ENCODE measurements at places on chromosomes 6 and 20.

DNA sequence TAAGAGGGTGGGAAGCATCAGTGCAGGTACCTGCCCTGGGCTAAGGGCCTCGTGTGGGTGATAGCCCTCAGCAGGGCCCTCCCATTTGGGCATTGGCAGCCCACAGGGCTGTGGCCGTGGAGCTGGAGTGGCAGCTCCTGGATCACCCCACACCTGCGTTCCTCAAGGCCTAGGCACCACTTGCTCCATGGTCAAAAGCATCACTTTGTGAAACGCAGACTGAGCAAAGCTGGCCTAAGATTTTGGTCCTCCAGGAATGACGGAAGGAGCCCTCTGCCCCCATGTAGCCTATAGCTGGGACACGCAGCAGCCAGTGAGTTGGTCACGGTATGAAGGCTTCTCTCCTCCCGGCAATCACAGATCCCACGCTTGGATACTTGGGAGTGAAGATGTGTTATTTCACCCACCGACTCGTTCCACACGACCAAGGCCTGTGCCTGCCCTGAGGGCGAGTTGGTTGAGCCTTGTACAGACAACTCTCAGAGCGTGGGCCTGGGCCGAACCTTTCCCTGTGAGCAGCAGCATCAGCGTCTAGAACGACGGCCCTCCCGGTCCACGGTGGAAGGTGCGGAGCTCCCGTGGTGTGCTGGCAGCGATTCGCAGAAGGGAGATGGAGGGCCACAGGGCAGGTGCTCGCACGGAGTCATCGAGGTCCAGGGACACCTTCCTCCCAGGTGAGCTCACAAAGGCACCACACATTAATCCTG is 39.7 kb downstream of the THBS2 start:
- no peak for DNase-seq

- DNase-seq, result peak; percentile 55
Measured at GRCh38 chr6:166413491-166413951, 30.8 kb upstream of the MPC1 start.

- no peak for DNase-seq
Measured at GRCh38 chr6:73234733-73235132, 9.4 kb upstream of the KHDC1L start.

GRCh38 chr20:53124075-53124551 is 152.0 kb downstream of the TSHZ2 start:
- peak; percentile 78 for DNase-seq

GRCh38 chr6:16239798-16240123 is 1.4 kb downstream of the GMPR start:
- DNase-seq, result no peak

DNA sequence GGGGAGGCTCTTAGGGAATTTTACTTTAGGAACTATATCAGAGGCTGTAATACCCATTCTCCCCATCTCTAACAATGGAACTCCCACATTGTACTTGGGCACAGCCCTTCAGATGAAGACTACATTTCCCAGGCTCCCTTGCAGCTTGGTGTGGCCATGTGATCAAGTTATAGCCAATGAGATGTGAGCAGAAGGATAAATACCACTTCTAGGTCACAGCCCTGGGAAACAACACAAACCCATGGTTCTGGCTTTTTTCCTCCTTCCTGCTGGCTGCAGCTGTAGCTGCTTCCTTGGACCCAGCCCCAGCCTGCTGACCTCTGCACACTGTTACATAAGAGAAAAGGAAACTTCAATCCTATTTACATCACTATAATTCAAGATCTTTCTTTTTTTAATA is 445.9 kb upstream of the JARID2 start:
- no peak for DNase-seq

- no peak for DNase-seq
Measured at GRCh38 chr6:99364026-99364425, 14.6 kb upstream of the FAXC start.

GRCh38 chr6:84605298-84605697 is 159.1 kb downstream of the TBX18 start:
- no peak for DNase-seq

- DNase-seq, result no peak
Measured at GRCh38 chr20:45088247-45088646, 12.7 kb downstream of the KCNS1 start.

GRCh38 chr6:423799-424345 is 32.3 kb downstream of the IRF4 start:
- no peak for DNase-seq

DNA sequence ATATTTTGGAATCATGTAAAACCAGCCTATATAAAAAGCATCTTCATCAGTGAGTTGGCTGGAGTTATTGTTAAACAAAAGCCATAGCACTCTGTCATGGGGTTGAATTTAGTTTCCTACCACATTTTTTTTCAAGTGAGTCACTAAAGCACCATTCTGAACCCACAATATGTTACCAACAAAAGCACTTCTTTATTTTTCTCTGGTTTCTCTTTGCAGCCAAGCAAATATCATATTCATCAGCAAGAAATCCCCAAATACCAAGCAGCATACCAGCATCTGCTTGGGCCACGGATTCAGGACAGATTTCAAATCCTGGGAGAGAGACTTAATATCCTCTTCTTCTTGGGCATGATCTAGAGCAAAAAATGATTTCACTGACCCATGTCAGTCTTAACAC is 441.4 kb downstream of the BCKDHB start:
- no peak for DNase-seq

DNA sequence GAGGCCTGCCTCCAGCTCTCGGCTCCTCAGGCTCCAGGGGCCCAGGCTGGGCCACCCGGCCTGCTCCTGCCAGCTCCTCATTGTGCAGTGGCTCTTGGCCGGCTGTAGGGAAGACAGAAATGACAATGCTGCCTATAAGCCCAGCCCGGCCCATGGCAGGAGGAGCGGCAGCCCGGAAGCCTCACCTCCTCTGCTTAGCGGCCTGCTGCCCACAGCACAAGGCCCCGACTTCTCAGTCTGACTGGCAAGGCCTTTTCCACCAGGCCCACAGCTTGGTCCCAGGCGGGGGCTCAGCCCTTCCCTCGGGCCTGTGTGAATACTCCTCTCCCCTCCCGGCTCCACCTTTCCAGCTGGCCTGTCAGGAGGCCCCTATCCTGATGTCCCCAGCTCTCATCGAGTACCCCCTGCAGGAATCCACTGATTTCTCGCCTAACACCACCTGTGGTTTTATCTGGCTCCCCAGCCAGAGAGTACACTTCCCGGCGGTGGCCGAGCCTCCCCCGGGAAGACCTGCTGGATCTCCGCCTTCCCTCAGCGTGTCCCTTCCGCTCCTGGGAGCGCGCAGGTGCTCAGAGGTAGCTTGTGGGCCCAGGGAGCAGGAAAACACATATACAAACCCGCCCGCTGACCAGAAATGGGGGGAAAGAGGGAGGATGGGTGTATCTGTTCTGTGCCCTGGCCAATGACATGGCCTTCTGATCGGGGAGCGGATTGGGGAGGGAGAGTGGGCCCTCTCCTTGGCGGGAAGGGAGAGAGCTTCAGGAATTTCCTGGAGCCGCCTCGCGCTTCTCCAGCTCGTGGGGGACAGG is 963 bp downstream of the DDRGK1 start:
- no peak for DNase-seq

GRCh38 chr6:162940426-162940825 is 212.7 kb downstream of the PACRG start:
- no peak for DNase-seq

DNA sequence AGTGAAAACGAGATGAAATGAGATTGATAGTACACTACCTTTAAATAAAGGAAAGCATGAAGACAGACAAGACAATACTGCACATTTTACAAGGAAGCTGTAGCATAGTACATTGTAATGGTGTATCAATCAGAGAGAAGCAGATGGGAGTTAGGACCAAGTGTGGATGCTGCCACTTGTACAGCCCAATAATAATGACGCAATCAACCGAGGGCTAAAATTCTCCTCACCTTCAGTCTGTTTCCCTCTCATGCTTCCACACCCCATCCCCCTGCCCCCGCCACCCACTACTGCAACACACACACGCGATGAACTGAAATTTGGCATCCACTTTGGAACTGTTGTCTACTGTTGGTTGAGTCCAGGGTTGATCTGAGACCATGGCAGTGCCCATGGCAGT is 12.4 kb upstream of the HDGFL1 start:
- no peak for DNase-seq

DNA sequence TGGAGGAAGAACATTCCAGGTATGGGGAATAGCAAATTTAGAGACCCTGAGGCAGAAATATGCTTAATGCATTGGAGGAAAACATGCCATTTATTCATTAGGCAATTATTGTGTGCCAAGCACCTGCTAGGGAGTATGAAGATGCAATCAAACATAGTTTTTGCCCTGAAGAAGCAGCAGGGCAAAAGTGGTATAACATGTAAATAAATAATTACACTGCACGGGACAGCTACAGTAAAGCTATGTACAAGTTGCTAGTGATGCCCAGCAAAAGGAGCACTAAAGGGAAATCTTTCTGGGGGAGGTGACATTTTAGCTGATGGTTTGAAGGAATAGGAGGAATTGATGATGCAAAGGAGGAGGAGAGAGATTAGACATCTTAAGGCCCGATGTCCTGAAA is 624 bp upstream of the TJAP1 start:
- no peak for DNase-seq

DNA sequence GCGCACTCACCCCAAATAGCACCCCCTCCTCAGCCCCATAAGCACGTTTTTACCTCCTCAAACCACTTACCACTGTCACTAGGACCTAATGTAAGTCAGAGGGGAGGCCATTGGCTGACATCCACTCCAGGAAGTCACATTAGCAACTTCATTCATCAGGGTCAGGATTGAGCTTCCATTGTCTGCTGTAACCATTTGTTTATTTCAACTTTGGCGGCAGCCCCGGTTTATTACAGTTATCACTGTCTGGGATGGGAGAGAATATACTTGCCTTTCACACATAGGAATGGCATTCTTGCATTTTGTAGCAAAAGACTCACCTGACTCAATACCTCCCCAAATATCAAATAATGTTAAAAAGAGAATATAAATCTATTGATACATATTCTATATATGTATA is 38.3 kb downstream of the MAFB start:
- DNase-seq, result no peak

DNA sequence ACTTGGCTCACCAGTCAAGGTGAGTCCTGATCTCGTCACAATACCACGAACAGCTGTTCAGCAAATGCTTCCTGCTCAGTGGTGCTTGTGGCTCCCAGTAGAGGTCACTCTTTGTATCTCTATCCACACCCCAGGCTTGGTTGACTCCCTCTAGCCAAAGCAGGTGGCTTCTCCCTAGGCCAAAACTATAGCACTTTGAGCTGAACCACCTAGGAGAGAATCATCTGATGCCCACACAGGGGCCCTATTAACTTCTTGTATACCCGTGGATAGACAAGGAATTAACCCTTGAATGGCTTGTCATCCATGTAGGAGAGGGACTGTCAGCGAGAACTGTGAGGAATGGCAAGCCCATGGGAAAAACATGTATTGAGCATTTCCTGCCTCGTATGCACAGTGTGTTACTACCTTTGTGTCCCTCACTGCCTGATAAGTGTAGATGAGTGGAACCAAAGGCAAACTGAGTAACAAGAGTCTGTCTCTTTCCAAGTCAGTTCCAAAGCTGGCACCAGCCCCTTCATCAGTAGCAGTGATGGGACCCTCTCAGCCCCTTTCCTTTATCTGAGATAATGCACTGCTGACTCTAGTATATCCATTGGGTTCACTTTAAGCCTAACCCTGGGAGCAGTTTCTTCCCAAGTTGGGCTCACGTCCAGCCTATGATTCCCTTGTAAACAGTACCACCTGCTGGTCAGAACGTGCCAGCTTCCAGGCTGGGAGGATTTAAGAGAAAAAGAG is 42.5 kb downstream of the EIF2S2 start:
- DNase-seq, result peak; percentile 84

- DNase-seq, result no peak
Measured at GRCh38 chr6:29917857-29918256, 24.5 kb upstream of the HLA-A start.

DNA sequence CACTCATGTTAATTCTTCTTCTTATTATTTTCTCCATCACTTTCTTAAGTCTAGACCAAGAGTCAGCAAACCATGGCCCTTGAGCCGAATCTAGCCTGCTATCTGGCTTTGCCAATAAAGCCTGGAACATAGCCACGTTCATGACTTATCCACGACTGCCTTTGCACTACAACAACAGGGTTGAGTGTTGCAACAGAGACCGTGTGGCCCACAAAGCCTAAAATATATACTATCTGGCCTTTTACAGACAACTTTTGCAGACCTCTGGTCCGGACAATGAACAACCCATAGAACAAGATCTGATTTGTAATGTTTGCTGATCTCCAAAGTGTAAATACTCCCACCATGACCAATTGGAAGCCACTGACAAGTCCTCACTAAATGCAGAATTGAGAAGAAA is 140.5 kb upstream of the CDYL start:
- no peak for DNase-seq

DNA sequence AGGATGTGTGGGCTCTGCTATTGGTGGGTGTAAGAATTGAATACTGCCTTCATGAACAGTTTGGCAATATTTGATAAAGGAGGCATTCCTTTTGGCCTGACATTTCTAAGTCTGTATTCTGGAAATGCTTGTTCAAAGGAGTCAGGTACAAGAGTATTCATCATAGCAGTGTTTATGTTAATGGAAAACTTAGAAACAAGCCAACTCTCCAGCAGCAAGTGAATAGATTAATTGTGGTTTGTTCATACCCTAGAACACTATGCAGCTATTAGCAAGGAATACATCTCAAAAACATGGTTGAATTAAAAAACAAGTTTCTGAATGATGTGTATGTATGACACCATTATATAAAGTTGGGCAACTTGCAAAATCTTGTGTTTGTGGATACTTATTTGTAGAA is 195.8 kb downstream of the ZFAND3 start:
- no peak for DNase-seq

GRCh38 chr6:57021086-57021720 is 25.3 kb upstream of the KIAA1586 start:
- DNase-seq, result no peak

- no peak for DNase-seq
Measured at GRCh38 chr6:6609450-6609849, 20.9 kb downstream of the LY86 start.

GRCh38 chr6:113595911-113596376 is 261.2 kb upstream of the MARCKS start:
- DNase-seq, result no peak

GRCh38 chr6:73290435-73290834 is 27.4 kb upstream of the KHDC1 start:
- DNase-seq, result no peak

GRCh38 chr20:25126204-25127029 is 44.5 kb upstream of the VSX1 start:
- DNase-seq, result no peak
